GM13976 (cell line): ENCODE measurements at places on chromosomes 2 and 18.

- no peak for DNase-seq
Measured at GRCh38 chr2:235460548-235461047, 33.2 kb upstream of the AGAP1 start.

- no peak for DNase-seq
Measured at GRCh38 chr2:160165996-160166395, 34.1 kb downstream of the ITGB6 start.

DNA sequence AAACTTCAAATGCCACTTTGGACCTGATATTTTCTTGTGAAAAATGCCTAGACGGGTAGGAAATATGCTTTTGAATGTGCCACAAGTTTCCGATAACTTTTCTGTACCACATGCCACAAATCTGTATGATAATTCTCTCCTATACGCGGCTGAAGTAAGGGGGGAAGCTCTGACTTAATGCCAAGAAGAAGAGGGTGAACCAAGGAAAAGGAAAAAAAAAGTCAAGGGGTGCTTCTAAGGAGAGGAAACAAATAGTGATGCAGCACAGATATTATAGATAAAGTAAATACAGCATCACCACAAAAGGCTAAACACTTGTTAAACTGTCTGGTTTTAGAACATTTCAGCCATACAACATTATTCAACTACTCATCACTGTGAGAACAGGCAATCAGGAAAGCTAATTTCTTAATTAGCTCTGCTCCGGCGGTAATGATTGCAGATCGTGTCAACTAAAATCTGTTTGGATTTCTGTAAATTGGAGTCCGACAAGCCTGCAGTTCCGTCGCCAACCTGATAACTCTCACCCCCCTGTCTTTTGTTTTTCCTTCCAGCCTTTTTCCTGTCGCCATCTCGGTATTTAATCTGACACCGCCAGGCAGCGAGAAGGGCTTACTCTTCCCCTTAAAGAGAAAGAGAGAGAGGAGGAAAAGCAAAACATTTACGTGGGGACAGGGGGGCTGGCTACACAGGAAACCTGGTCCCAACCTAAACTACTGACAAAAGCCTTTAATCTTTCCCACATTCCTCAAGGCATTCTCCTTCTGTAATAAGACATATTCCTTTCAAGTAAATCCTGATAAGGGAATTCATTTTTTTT lies 67.5 kb downstream of the ZEB2 start:
- no peak for DNase-seq

DNA sequence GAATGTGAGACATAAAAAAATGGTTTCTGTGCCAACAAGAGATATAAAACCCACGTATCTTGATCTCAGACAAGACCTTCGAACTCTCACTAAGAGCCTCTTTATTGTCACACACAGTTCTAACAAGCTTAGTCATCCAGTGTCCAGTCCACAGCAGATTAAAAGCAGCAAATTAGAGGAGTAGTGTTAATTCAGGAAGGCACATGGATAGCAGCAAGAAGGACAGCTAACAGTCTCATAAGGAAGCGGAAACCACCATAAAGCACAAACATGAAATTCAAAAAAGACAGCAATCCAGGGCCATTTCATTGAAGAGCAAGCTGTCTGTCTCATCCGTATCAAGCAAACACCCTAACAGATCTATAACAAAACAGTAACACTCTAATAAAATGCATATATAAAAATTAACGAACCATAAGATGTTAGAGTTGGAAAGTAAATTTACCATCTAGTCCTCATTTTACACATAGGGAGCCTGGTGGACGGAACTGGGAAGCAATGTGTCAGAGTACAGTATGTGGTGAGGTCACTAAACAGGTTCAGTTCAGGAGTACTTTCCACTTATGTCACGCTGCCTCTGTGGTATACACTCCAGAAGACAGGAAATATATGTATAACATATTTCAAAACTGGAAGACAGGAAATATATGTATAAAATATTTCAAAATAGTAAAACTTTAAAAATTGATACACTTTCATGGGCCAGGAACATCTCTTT lies 18.3 kb downstream of the AAK1 start:
- no peak for DNase-seq

DNA sequence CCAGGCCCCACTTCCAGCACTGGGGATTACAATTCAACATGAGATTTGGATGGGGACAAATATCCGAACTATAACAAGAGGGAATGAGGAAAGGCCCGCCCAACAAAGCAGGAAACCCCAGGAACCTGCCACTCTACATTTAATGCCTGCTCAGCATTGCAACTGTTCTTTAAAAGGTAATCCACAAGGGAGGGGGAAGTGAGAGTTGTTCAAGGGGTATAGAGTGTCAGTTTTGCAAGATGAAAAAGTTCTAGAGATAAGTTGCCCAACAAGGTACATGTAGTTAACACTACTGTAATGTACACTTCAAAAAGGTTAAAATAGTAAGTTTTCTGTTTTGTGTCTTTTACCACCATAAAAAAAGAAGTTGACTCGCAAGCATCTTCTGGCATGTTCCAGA lies 137.6 kb downstream of the MBD2 start:
- DNase-seq: no peak

DNA sequence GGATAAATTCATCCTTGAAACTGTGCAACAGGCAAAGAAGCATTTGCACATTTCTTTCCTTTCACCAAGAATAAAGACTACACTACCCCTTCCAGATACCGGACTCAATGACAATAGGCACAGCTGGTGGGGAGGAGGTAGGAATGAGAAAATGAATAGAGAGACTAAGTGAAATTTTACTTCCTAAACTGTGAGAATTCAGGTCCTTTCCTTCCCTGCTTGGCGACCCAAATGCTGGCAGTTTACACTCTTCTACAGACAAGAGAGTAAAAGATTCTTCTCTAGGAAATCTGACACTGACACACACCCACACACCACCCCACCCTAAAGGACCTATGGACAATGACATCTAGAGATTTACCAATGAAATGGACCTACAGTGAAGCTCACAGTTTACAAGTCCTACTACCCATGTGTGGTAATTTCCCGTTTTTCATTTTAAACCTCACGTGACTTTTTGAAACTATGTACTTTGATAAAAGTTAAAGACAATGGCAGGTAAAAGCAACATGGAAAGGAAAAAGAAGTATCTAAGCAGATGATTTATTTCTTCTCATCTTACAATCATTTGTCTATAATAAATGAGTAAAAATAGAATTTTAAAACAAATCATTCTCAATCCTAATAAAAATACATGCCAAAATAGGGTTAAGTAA lies 27.9 kb downstream of the REV1 start:
- DNase-seq: no peak

DNA sequence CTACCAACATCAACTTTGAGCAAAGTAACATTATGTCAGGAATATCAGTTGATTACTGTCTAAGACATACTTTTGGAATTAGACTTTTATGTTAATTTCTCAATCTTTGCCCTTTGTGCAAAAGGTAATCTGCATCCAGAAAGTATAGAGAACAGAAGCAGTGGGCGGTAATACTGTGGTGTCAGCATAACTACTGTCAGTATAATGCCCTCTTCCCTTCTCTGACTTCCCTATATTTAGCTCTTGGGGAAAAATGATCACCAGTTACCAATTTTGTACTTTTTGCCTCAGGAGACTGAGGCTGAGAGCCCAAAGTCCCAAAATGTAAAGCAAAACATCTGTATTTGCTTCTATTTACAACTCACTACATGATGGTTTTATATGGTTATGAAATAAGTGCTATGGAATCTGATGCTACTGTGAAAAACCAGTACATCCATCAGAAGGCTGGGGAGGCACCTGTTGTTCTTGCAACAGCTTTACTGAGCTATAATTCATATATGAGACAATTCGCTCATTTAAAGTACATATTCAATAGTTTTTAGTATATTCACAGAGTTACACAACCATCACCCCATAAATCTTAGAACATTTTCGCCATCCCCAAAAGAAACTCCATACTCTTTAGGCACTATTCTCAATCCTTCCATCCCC lies 51.3 kb upstream of the CD302 start:
- no peak for DNase-seq

GRCh38 chr2:234980451-234981187 lies 28.8 kb downstream of the SH3BP4 start:
- DNase-seq: no peak

DNA sequence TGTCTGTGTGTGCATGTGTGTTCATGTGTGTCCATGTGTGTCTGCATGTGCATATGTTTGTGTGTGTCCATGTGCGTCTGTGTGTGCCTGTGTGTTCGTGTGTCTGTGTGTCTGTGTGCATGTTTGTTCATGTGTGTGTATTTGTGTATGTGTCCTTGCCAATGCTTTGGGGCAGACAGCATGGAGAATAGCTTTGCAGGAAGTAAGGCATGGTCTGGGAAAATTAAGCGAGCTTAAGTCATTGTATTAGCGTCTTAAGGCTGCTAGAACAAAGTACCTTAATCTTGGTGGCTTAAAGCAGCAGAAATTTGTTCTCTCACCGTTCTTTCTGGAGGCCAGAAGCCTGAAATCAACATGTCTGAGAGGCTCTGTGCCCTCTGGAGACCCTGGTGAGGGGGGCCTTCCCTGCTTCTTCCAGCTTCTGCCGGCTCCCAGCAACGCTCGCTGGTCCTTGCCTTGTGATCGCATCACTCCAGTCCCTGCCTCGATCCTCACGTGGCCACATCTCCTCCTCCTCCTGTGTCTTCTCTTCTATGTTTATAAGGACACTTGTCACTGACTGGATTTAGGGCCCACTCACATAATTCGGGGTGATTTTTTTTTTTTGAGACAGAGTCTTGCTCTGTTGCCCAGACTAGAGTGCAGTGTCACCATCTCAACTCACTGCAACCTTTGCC lies 3.8 kb downstream of the NEU2 start:
- DNase-seq: no peak

DNA sequence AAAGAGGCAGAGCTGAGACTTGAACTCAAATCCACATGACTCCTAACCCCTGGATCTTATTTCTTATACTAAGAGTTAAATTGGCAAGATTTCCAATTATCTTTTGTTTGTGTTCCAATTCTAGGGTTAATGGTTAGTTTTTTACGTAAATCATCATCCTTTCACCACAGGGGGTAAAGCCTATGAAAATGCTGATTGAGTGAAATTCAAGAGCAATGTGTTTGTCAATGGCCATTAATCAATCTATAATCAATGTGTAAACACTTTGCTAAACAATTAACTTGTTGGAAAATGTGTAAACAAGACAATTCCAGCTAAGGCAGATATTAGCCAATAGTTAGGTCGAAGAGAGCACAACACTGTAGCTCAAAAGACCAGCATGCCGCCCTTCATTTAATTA lies 376.5 kb upstream of the ACVR2A start:
- no peak for DNase-seq

GRCh38 chr2:136769871-136770270 lies 4.5 kb downstream of the THSD7B start:
- no peak for DNase-seq

DNA sequence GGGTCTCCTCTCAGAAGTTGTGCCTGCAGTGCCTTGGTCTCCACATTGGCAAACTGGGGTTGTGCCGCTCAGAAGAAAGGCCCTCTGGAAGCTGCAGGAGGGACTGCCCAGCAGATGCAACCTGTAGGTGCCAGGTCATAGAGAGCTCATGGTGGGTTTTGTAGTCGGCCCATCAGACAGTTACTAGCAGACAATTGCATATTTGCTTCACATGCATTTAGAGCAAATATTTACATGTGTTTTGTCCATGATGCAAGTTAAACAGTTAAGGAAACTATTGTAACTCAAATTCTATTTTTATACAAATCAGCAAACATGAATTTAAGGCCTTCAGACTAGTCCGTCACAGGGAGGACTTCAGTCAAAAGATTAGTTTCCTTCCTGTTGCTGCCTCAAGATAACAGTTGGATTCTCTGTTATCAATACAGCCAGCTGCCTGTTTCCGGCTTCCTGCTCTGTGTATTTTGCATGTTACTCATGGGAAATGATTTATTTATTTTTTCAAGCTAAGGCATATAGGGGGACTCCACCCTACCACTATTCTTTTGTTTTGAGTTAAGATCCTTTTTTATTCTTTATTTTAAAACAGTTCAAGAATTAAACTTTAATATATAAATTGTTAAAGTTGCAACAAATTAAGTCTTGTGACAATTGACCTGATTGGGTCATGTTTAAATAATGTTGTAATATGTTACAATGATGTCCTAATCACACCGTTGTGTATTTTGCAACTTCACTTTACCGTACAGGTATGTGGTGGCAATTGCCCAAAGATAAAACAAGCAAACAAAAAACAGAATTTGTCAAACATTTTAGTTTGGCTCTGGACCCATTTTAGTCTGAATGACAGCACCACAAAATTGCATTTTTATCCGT lies 133.5 kb downstream of the SPTBN1 start:
- no peak for DNase-seq

GRCh38 chr2:71878626-71879508 lies 268.8 kb downstream of the CYP26B1 start:
- DNase-seq: no peak

DNA sequence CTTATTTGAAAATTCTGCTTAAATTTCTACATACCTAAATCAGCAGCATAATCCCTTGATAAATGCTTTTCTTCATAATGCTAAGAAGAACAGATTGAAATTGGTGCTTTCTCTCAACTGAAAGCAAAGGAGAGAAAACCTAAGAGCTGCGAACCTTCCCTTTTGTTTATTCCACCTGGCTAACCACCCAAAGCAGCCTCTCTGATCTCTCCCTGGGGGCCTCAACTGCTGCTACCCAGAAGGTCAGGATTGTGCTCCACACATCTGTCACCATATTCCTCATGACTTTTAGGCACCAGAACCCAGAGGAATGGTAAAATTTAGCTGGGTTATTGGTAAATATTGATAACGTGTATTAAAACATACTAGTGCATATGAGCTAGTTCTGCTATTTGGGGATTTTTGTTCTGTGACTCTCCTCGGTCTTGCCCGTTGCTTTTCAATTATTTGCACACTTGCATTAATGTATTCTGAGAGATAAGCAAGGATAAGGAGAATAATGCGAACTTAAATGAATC lies 334.1 kb downstream of the RIT2 start:
- no peak for DNase-seq

GRCh38 chr2:54209379-54209778 lies 46.6 kb downstream of the TSPYL6 start:
- no peak for DNase-seq

GRCh38 chr2:49175831-49176230 lies 21.5 kb upstream of the FSHR start:
- DNase-seq: no peak

DNA sequence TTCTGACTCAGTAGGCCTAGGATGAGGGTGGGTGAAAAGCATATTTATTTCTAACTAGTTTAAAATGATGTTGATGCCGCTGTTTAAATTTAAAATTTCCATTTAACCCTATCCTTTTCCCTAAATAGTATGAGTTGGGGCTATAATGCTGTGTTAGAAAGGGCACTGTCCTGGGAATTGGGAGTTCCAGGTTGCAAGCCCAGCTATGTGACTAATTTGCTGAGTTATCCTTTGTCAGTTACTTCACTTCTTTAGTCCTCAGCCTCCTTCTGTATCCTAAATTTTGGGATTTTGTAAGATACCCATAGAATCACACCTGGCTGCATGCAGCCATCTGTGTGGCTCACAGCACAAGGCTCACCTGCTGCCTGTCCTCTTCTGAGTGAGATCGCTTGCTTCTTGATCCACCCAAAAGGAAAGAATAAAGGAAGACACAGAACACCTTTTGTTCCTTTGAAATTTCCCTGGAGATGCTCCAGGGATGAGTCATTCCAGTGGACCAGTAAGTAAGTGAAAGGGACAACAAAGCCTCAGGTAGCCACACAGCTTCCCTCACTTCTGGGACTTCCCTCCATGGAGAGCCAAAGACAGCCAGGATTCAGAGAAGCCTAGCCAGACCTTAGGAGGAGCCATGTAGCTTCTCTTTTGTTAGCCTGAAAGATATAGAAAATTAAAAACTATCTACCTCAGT lies 97.2 kb downstream of the DTNA start:
- DNase-seq: no peak
